ENCODE measurements at places on chromosomes 3 and 15.
A peak's percentile ranks its signal among the peaks of the same experiment; 100 is the strongest.

- DNase-seq: no peak
These were observed 32.5 kb downstream of the CA12 start for GRCh38 chr15:63349156-63349555.

- no peak for DNase-seq
These were observed 39.2 kb downstream of the MBNL1 start for GRCh38 chr3:152307829-152308474.

DNA sequence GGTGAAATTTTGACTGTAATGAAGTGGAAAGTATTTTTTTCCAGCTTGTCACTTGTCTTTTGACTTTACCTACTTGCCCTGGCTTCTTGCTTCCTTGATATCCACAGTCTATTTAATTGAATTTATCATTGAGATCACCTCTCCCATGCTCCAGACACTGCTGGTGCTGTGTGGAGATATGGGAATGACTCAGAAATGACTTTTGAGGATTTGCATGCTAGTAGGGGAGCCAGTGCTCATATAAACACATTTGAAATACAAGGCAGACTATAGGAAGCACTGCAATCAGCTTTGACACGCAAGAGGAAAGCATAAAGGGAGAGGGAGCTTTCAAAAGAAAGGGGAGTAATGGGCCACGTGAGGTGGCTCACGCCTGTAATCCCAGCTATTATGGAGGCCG, 7.3 kb upstream of the TRPM1 start:
- DNase-seq: no peak

DNA sequence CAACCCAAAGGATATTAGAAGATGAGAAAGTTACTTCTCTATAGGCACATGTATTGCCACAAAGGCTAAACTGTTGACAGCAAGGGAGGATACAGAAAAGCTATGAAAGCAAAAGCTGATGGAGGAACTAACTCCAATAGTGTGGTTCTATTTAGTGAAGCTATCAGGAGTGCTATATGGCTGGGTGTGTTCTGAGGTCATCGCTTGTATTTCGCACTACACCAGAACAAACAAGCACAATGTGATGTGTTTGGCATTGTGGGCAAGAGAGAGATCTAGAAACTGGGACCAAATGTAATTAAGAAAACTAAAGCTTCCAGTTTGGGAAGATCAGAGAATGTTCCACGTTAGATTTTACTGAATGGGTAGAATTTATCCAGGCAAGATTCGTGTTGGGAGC, 220.4 kb upstream of the UMPS start:
- no peak for DNase-seq

DNA sequence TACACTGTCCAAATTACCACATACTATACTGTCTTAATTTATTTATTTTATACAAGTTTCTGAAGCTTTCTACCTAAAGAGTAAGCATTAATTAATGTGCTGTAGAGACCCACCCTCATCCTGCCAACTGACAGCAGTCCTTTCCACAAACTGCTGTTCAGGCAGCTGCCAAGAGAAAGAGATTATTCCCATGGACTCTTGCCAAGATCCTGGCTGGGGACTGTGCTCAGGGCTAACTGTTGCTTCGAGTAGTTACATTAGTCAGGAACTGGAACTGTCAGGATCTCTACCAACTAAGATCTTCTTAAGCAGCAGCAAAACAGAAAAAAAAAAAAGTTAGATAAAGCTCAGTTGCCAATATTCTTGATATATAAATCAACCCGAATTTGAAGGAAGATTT, 398.8 kb downstream of the MECOM start:
- DNase-seq: no peak

- DNase-seq: no peak
These were observed 11.5 kb downstream of the ACSBG1 start for GRCh38 chr15:78222745-78223395.

DNA sequence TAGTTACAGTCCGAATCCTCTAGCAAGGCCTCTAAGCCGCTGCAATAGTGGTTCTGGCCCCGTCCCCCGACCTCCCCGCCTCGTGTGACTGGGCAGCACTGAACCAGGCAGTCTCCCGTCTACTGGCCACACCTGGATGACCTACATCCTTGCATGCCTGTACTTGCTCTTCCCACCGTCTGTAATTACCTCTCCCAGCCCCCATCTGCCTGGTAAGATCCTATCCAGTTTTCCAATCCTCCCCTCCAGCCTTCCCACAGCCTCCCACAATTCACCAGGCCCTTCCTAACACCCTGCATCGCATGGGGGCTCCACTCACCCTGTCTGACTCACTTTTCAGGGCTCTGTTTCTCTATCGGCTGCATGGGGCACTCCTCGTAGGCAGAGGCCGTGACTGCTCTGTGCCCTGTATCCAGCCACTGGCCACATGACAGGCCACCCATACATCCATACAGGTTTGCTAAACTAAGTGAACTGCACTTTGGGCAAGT, 32.8 kb downstream of the XXYLT1 start:
- DNase-seq: peak; percentile 0

Measured in RPMI8226 (cell line).